ENCODE measurements at places on chromosomes 7 and 10.

GRCh38 chr7:149253665-149254064 is 8.3 kb upstream of the ZNF783 start:
- DNase-seq, result no peak

GRCh38 chr10:21719502-21719901 is 185.5 kb downstream of the MLLT10 start:
- DNase-seq, result no peak

DNA sequence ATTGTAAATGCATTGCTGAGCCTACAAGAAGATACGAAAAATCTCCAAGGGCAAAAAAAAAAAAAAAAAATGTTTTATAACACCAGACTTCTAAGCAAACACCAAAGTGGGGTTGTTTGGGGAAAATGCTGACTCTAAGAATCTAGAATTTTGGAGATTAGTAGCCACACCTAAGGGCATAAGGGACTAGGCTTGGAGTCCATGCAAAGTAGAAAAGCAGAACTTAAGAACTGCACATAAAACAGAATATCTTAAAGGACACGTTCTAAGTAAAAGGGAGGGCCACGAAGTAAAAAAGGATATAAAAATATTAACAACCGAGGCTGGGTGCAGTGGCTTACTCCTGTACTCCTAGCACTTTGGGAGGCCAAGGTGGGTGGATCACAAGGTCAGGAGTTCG is 269.8 kb upstream of the AUTS2 start:
- DNase-seq, result no peak

DNA sequence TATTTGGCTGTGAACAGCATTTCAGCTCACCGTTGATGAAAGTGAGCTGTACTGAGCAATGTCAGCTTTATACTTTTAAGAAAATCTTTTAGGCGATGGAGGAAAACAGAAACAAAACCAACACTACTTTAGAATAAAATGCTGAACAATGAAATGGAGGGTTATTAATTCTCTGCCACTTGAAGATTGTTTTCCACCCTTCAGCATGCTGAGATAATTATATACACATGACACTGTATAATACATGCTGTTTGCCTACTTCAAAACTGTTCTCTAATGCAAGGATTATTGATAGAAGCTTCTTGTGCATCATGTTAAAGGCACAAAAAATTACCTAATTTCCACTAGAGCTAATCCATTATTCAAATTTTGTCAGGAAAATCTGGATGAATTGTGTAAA is 66.8 kb downstream of the CACNA2D1 start:
- DNase-seq, result no peak

DNA sequence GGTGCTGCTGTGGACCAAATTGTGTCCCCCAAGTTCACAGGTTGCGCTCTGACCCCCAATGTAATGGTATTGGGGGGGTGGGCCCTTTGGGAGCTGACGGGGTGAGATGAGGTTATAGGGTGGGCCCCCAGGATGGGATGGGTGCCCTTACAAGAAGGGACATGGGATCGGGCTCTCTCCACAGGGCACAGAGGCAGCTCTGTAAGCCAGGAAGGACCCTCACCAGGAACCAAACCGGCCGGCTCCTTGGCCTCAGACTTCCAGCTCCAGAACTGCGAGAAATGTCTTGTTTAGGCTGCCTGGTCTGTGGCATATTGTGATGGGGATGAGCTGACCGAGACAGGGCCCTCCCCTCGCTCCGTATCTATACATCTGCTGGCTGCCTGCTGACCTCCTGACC is 25.7 kb upstream of the JAKMIP3 start:
- DNase-seq, result no peak
